Activated CD4-positive, alpha-beta T cell treated with anti-CD3 and anti-CD28 coated beads for 1 hour (primary cell): ENCODE measurements at places on chromosomes 16 and 17.

GRCh38 chr16:88026964-88027938 lies 76.0 kb downstream of the BANP start:
- DNase-seq, result no peak

- DNase-seq, result no peak
Measured at GRCh38 chr16:46896314-46896968, 12.3 kb downstream of the GPT2 start.

GRCh38 chr16:47664653-47665325 lies 203.7 kb downstream of the PHKB start:
- DNase-seq, result no peak

GRCh38 chr16:11405331-11406176 lies 60.3 kb downstream of the RMI2 start:
- DNase-seq, result no peak

- DNase-seq, result no peak
Measured at GRCh38 chr16:17423221-17423620, 47.5 kb downstream of the XYLT1 start.
